ENCODE measurements at places on chromosomes 4 and X.

DNA sequence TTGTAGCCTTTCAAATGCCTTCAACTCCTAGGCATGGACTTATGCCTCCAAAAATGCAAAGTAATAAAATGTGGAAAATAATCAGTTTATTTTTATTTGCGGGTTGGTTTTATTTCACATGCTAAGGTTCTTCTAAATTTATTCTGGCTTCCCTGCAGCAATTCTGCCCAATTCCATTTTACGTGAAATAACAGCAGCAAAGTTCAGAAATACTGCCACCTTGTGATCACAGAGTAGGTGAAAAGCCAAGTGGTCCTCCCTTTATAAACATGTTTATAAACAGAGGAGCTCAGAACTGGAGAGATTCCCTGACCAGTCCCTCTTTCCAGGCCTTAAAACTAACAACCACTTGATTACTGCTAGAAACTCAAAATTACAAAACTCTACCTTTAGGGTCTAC, 14.7 kb upstream of the DCHS2 start:
- DNase-seq, result peak; percentile 50

GRCh38 chr4:33071535-33071934, 2351.4 kb downstream of the PCDH7 start:
- peak; percentile 20 for DNase-seq

DNA sequence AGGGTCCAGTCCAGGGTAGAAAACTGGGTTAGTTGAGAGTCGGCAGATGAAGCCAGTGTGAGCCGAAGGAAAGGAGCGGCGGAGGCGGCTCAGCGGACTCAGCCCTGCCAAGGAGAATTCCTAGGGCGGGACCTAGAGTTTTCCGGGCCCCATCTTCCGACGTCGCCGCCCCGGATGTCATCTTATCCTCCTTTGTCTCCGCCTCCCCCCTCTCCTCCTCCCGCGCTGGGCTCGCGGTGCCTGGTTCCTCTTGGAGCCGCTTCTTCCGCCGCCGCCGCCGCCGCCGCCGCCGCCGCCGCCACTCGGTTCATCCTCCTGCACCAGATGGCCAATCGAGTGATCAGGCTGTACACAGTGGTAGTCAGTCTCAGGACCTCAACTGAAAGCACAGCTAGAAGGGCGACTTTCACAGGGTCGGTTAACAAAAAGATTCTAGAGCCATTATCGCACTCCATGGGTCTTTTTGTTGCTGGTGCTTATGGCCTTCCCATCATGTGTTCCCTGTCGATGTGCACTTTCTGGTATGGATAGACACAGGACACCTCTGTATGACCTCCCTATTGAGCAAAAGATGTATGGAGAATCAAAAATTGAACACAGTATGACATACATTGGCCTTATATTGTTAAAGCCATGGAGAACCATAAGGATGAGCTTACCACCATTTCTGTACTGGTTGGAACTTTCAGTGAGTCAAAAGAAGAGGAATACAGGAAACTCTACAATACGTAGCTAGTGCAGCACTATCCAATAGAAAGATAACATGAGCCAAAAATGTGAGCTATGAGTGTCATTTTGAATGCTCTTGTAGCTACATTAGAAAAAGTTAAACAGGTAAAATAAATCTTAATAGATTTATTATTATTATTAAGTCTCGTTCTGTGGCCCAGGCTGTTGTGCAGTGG, 32.4 kb upstream of the THOC2 start:
- DNase-seq, result peak; percentile 87

DNA sequence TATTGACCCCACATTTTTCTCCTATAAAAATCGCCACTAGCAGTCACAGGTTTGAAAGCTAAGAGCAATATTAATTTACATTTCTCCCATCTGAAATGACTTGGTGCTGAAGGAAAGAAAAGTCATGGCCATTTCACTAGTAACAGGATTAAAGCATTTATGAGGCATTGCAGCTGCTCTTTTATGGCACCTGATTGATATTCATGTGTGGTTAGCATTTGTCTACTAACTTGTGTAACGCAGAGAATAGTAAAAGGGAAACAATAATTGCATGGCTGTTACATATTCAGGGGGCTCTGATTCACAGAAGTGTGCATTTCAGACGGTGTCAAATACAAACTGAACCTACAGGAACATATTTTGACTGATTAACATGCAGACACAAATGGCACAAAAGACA, 5.2 kb downstream of the PCDH19 start:
- no peak for DNase-seq

GRCh38 chrX:123994730-123995129, 33.2 kb downstream of the STAG2 start:
- DNase-seq, result no peak

GRCh38 chrX:40772290-40772689, 36.9 kb upstream of the MED14 start:
- peak; percentile 60 for DNase-seq

DNA sequence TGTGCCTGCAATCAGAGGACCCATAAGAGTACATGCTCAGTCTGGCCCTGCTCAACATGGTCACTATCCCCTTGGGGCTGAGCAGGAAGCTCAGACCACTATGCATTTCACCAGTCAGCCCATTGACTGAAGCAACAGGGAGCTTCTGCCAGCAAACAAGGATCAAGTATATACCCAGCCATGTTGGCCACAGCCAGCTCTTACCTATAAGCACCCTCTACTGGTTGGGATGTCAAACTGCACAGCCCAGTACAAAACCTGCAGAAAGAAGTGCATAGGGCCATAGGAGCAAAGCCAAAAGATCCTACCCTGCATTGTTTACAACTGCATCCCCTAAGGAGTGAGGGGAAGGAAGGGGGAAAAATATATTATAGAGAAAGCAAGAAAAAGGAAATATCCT, 214.4 kb upstream of the CPEB2 start:
- no peak for DNase-seq

- no peak for DNase-seq
These were observed 348.7 kb upstream of the HAND2 start for GRCh38 chr4:173878701-173879100.

- DNase-seq, result peak; percentile 65
These were observed 113.4 kb upstream of the FAM241A start for GRCh38 chr4:112031712-112032328.

DNA sequence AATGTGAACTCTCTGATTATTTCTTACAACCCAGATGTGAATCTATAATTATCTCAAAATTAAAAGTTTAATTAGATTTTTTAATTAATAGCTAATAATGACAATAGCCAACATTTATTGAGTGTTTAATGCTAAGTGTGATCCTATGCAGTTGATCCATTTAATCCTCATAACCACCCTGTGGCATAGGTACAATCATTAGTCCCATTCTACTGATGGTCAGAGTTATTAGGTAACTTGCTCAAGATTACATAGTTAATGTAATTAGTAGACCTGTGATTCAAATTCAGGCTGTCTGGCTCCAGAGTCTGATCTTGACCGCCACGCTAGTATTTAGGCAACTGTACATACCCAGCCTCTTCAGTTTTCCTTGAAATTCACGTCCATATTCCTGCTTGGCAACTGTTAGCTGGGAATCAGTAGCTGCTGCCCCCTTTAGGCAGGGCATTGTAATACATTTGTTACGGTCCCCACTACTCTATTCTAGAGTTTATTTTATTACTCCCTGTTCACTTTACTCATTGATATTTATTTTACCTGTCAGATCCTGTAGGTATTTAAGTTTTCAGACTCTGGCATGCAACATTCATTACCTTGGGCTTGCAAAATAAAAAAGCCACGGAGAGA, 20.6 kb upstream of the TEC start:
- no peak for DNase-seq

DNA sequence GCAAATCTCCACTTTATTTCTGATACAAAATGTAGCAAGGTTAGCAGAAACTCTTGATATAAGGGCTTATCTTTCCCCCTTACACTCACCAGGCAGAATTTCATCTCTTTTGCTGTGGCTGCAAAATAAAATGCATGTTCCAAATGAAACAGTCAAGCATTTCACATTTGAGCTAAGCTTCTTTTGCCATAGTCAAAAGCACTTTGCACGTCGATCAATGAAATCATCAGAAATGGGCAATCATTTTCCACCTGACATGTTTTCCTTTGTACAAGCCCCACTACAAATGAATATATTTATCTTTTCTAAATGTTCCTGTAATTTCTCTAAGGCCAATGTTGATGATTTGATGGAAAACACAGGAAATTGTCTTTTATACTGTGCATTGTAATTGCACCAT, 178.4 kb downstream of the ANKRD50 start:
- DNase-seq, result no peak

- DNase-seq, result peak; percentile 29
These were observed 16.4 kb upstream of the PORCN start for GRCh38 chrX:48492293-48492910.

- DNase-seq, result peak; percentile 10
These were observed 114.8 kb upstream of the MAP9 start for GRCh38 chr4:155491336-155492120.

All from astrocyte of the spinal cord (primary cell).